Hematopoietic multipotent progenitor cell treated with erythropoietin and hydrocortisone succinate and interleukin-3 and kit ligand, for 15 days (in vitro differentiated cells): ENCODE measurements at places on chromosomes 1 and 21.

GRCh38 chr1:182884872-182885271 is 45.7 kb downstream of the DHX9 start:
- DNase-seq: no peak

GRCh38 chr1:240020871-240021270 is 70.8 kb upstream of the FMN2 start:
- DNase-seq: no peak

DNA sequence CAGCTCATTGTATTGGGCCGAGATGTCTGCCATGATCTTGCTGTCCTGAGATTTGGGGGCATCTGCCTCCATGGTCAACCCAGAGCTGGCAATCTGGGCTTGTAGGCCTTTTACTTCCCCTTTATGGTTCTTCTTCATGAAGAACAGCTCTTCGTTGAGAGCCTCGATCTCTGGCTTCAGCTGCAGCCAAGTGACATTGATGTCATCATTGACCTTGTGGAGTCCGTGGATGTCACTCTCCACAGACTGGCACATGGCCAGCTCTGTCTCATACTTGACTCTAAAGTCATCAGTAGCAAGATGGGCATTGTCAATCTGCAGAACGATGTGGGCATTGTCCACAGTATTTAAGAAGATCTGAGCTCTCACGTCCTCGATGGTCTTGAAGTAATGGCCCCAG is 29.2 kb downstream of the RAP1A start:
- peak; percentile 40 for DNase-seq

- DNase-seq: no peak
These were observed 1.1 kb downstream of the ADGRL2 start for GRCh38 chr1:81801651-81802456.

- no peak for DNase-seq
These were observed 89.1 kb downstream of the CLEC20A start for GRCh38 chr1:178407655-178408054.

- no peak for DNase-seq
These were observed 7.2 kb upstream of the ADAMTS1 start for GRCh38 chr21:26852423-26852822.

- DNase-seq: no peak
These were observed at the start of gene SNX7 for GRCh38 chr1:98661544-98662355. Gene SNX7 (plus strand): TSS chr1:98661721. CDS start chr1:98661732, 11 bp downstream.

- no peak for DNase-seq
These were observed 80.6 kb downstream of the TEX35 start for GRCh38 chr1:178593515-178593914.

DNA sequence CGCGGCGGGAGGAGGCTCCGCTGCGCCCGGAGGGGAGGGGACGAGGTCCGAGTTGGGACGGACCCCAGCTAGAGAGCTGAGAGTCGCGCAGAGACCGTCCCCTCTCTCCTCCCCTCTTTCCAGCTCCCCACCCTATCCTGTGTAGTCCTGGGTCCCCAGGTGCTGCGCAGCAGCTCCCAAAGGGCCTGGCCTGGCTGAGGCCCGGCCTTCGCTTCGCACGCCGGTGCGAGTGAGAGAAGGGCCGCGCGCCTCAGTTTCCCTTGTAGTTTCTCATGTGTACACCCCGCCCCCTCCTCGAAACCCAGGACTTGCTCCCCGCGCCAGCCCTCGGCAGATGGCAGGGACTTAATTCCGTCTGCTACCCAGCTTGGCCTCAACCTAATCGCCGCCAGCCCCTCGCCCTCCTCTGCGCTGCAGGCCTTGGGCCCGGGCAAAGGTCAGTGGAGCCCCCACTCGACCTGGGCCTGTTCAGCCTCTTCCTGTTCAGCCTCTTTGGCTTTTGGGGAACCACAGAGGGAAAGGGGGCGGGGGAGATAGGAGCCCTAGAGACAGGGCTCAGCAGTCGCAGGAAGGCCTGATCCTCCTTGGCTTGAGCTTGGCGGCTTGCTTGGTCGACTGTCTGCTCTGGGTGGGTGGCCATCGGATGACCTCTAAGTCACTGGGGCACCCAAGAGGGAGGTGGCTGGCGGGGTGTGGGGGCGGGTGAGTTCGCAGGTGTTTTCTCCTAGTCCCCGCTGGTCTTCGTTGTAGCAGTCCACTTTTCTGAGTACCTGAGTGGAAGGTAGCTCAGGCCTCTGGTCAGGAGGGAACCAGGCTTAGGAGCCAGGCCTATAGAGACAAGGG is 1.0 kb downstream of the ZNF687 start:
- DNase-seq: no peak

- DNase-seq: no peak
These were observed 78.1 kb upstream of the JAK1 start for GRCh38 chr1:65044411-65044810.

DNA sequence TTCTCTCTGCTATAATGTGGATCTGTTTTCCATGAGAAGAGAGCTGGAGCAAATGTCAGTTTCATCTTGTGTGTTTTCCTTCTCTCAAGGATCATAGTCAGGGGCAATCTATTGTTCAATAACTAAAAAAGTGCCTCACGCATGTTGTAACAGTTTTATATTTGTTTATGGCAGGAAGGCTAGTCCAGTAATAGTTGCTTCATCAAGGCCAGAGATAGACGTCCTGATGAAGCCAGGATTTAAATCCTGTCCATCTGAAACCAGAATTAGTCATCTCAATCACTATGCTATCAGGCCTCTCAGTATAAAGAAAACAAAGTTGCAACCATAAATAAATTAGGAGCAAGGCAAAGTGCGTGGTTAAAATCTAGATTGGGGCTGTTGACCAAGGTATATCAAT is 30.2 kb upstream of the DUSP10 start:
- DNase-seq: no peak

- no peak for DNase-seq
These were observed 5.8 kb downstream of the KISS1 start for GRCh38 chr1:204190212-204191211.

GRCh38 chr1:67889466-67889865 is 56.2 kb upstream of the GNG12 start:
- no peak for DNase-seq

DNA sequence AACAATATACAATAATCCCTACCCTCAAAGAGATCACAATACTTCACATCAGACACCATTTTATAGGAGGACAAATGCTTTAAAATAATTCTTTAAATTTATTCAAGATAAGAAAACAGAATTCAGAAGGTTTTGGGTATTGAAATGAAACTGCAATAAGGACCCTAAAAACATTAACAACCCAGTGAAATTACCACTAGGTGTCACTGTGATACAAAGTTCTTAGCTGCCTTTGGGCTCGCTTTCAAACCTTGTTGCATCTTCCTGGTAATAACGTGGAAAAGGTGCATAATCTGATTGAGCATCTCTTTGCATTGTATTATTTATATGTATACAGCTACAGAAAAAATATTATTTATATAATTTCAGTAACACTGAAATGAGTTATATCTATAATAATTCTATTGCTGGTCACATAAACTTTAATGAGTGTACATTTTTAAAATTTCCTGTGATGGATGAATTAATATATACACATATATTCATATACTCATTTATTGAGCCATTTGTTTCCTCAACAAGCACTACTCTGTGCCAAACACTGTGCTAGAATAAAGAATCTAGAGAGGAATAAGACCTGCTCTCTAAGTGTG is 185.2 kb downstream of the FAF1 start:
- peak; percentile 70 for DNase-seq

DNA sequence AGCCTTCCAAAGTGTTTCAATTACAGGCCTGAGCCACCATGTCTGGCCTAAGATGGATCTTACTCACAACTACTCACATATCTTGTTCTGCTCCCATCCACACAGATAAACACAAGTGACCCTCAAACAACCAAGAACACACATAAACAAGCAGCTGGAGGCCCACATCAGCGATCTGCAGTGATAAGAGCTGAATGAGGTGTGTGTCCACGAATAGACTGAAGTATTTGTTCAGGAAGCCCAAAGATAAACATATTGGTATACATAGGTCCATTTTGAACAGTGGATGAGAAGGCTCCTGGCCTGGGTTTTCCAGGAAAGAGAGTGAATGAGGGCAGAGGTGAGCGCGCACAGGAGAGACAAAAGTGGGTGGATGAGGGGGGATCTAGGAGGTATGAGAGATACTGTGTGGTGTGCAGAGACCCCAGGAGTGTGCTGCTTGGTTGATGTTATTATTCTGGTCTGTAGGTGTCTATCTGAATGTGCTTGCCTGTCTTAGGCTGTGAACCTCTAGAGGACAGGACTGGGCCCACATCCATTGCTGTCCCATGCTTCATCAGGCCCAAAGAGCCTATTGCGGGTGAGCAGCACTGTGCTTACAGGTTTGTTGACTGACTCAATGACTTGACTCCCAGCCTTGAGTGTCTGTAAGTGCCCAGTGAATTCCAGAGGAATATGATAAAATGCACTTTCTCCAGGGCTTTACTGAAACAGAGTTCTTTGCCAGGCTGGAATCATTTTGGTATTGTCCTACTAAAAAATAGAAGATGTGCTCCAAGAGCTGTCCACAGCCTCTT is 79.9 kb upstream of the ATP1A1 start:
- no peak for DNase-seq

GRCh38 chr1:81681601-81682266 is 119.0 kb upstream of the ADGRL2 start:
- no peak for DNase-seq

- DNase-seq: no peak
These were observed 9.6 kb downstream of the ZBTB18 start for GRCh38 chr1:244060686-244061085.

- no peak for DNase-seq
These were observed 293.0 kb downstream of the NTNG1 start for GRCh38 chr1:107433635-107434360.

- no peak for DNase-seq
These were observed 14.8 kb upstream of the GPR88 start for GRCh38 chr1:100523038-100523652.

GRCh38 chr1:27307874-27308598 is 13.9 kb upstream of the TMEM222 start:
- no peak for DNase-seq

DNA sequence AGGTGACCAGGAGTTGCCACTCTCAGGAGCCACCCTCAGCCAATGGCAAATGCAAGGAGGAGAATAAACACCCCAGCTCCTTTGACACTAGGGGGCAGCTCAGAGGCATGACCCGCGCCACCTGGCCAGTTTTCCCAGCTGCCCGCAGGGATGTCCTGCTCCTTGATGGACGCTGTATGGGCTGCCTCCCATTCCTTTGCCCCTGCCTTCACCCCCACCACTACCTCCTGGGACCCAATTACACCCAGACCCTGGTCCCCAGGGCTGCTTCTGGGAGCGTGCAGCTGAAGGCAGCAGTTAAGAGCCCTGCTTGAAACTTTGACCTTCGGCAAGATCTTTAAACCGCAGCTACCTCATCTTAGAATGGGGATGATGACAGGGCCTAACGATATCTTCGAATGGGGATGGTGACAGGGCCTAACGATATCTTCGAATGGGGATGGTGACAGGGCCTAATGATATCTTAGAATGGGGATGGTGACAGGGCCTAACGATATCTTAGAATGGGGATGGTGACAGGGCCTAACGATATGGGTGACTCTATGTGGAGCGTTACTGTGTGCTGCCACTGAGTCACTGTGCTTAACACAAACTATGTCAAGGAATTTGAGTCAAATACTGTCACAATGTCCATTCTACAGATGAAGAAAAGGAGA is 163.0 kb upstream of the KAZN start:
- no peak for DNase-seq

GRCh38 chr1:100611086-100611485 is 73.1 kb downstream of the GPR88 start:
- no peak for DNase-seq

- DNase-seq: no peak
These were observed 176.9 kb upstream of the CAMK1G start for GRCh38 chr1:209406595-209406994.

DNA sequence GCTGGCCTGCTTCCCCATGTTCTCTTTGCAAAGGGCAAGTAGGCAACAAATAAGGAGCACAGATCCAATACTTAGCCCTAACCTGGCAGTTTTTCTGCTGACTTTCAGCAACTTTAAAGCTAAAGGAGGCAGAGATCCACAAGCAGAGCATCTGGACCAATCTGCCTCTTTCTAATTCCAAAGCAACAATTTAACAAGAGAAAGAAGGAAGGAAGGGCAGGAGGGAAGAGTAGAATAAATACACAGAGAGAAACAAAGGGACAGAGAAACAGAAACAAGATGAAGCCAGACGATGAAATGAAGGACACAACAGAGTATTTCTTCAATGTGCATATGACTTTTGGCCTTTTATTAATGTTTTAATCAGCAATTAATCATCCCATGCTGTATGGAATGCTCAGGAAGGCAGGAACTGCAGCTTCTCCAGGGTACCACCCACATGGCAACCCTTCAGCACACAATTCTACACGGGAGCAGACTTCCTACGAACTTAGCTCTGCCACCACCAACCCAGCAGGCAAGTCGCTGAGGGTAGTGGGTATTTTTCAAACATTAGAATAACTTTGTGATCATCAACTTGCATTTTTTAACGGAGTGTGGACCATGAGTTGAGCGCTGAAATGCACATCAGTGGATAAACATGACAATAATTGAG is 15.3 kb downstream of the CLCC1 start:
- no peak for DNase-seq

DNA sequence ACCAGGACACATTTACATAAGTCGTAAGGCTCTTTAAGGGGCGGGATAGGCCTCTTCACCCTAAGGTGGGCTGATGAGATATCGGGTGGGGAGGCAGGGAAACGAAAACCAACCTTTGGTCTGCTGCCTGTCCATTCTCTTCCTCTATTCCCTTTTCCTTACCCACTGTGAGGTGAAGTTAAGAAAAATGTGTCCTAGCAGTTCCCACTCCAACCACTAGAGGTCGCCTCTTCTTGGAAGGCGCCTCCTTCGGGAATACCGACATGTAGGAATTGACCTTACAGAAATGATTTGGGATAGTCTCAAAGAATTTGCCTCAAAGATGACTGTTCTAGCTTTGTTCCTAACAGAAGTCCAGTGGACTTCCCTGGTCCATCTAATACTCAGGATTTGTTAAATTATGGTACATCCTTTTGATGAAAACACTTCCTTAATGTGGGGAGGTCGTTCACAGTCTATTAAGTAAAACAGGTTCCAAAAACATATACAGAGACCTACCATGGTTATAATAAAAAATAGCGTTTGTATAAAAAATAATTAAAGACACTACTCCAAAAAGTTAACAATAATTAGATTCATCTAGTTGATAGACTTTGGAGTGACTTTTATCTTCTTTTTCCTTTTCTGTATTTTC is 14.1 kb downstream of the AZIN2 start:
- peak; percentile 55 for DNase-seq

- no peak for DNase-seq
These were observed 1422.9 kb downstream of the KCNT2 start for GRCh38 chr1:195185321-195185720.

DNA sequence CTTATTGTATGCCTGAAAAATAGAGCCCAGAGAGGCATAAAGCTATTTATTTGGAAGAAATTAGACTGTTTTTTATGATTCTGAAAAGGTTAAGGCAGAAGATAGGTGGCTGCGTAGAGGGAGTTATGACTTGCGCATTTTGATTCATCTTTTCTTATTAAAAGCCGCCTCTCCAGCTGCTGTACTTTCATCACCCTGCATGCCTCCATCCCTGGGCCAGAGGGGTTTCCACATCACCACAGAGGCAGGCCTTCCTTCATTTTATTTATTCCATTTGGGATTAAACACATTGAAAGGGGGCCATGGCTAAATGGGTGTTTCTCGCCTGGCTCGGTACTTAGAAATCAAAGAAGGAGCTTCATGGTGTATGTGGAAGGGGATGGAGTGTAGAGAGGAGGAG is 14.6 kb upstream of the RGS8 start:
- no peak for DNase-seq

- no peak for DNase-seq
These were observed 856 bp downstream of the LHX9 start for GRCh38 chr1:197917805-197918651.
